ENCODE measurements at places on chromosomes 2 and 18. TPM values are rescaled to one million over a fixed set of nuclear protein-coding genes. Genes with fewer than 3 reads are reported as not detected.

The HADHA gene
- 124 TPM for polyA plus RNA-seq

The PSMA8 gene
- polyA plus RNA-seq, result not detected

The ATP5F1A gene
- 569 TPM for polyA plus RNA-seq

The IL36B gene
- polyA plus RNA-seq, result 0.07 TPM

The HJURP gene
- 38.6 TPM for polyA plus RNA-seq

The KCTD18 gene
- 8.0 TPM for polyA plus RNA-seq

The TSHZ1 gene
- 2.0 TPM for polyA plus RNA-seq

The CNTNAP5 gene
- polyA plus RNA-seq, result not detected

The GALNT14 gene
- polyA plus RNA-seq, result 51.6 TPM

The SMARCAL1 gene
- polyA plus RNA-seq, result 24.6 TPM

The RTP5 gene
- not detected for polyA plus RNA-seq

DNA sequence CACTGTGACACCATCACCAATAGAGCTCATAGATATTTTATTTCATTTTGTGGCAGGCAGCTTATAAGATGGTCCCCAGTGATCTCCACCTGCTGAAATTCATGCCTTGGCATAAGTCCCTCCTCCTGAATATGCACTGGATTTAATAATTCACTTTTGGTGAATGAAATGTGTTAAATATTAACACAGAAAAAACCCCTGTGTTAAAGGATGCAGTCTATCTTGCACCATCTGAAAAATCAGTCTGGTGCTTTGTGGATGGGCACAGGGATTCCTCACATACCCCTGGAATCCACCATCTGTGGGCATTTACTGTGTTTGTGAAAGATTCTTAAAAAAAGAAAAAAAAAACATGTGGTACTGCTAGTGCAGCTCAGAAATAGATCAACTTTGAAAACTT, 26.1 kb upstream of the WIPF1 start:
- DNase-seq, result no peak

GRCh38 chr2:173997753-173998152, 32.6 kb upstream of the SP3 start:
- DNase-seq, result no peak

GRCh38 chr2:42663828-42664227, 95.4 kb downstream of the MTA3 start:
- DNase-seq, result no peak

DNA sequence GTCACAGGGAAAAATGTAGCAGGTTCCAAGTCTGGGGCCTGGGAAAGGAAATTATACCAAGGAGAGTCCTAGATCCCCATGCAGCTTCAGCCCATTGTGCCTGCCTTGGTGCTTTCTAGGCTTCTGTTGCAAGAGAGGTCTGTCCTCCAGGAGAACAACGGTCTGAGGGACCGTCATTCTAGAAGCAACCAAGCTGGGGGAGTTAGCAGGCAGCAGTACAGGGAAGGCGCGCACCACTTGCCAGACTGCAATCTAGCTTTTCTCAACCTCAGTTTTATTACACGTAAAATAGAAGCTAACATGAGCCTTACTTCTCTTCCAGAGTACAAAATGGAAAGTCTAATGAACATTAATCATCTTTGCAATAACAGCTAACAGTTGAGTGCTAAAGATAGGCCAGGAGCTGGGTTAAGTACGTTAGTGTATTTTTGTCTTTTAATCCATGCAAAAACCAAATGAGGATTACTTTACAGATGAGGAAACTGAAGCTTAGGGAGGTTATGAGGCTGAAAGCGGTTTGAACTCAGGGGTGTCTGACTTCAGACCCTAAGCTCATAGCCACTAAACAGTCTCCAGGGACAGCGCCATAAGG, 1.9 kb downstream of the TCF23 start:
- no peak for DNase-seq

GRCh38 chr2:127941461-127941860, 55.7 kb upstream of the AMMECR1L start:
- no peak for DNase-seq

DNA sequence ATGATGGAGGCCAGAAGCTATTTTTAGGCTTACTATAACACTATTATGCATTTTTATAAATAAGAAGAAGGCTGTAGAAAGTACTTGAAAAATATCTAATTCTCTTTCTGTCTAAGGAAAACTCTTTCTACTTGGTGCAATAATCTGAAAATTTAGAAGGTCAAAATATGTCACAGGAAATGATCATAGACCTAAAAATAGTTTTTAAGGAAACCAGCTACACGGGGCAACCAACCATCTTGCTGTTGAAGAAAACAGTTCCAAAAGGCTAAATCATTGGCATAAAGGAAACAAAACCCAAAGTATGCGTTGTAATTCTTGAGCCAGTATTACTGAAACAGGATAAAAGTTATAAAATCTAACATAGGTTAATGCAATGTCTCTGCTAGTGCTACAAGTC, 40.2 kb downstream of the SOCS6 start:
- DNase-seq, result no peak

- peak; percentile 73 for DNase-seq
Observed at GRCh38 chr2:235394278-235394828, 99.5 kb upstream of the AGAP1 start.

- DNase-seq, result no peak
Observed at GRCh38 chr2:60441800-60442199, 111.7 kb downstream of the BCL11A start.

All from mammary epithelial cell (primary cell).